ENCODE measurements at places on chromosomes 5 and 9.

GRCh38 chr5:169024421-169024820 is 276.5 kb downstream of the SLIT3 start:
- DNase-seq = no peak

DNA sequence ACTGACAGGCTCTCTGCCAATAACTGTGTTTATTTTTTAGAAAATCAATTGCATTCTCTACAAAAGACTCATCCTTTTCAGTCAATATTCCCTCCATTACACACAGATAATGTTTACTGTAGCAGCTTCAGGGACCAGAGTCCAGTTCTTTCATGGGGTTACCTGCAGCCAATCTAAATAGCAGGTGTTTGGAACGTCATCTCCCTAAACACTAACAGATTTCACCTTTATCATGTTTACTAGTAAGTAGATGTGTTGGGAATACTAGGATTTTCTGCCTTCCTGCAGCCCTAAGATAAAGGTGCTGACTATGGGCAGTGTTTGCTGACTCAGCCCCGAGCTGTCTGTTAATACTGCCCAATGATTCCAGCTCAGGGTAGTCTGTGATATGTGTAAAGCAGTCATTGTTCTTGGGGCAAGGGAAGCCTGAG is 447.0 kb downstream of the KIF4B start:
- DNase-seq = no peak

- no peak for DNase-seq
Observed at GRCh38 chr5:115751176-115751575, 65.3 kb downstream of the CDO1 start.

GRCh38 chr5:110841137-110841536 is 102.3 kb downstream of the SLC25A46 start:
- DNase-seq = no peak

- no peak for DNase-seq
Observed at GRCh38 chr5:75020016-75020656, 32.2 kb downstream of the GCNT4 start.

- DNase-seq = no peak
Observed at GRCh38 chr9:70761139-70761670, 346.7 kb upstream of the KLF9 start.

DNA sequence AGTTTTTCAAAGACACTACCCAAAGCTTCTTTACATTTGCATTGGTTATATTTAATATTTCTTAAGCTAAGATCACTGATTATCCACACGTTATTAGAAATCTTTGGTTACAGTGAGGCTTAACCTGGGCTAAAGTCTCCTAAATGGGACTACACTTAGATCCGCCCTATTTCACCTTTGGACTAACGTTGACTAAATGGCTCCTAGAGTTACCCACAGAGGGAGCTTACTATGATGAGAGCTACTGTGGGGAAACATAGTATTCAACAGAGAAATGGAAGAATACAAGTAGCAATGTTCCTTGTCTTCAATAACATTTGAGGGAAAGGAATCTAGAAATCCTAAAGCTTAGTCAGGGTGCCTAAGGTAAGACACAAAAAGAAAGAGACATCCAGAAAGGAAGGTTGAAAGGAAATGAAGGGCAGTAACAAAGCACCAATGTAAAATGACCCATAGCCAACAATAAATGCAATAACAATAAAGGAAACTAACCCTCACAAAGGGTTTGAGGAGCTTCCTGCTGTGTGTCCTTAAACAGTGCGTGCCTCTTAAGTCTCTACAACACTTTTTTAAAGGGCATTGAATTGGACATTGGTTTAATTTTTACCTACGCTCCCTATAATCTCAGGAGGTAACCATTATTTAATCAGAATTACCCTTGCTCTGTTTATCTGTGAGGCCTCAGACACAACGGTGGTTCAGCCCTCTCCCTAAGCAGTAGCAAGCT is 217.1 kb downstream of the PJA2 start:
- DNase-seq = no peak

- no peak for DNase-seq
Observed at GRCh38 chr9:19137282-19137681, 10.0 kb upstream of the PLIN2 start.

DNA sequence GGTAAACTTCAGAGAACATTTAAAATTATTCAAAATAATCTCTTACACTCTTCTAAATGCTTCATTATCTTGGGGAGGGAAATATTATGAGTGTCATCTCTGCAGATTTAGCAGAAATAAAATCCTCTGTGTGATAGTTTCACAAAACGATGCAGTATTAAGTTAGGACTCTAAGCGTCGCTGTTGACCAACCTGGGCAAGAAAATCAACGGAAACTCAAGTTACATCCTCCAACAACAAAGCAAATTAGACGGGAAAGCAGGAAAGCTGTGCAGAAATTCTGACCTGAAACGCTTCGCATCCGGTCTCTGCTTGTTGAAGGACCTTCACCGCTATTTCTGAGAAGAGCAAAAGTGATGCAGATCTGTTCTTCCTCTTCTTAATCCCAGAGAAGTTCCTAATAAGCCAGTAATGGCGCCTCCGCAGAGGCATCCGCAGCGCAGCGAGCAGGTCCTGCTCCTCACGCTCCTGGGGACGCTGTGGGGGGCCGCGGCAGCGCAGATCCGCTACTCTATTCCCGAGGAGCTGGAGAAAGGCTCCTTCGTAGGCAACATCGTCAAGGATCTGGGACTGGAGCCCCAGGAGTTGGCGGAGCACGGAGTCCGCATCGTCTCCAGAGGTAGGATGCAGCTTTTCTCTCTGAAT is at the start of gene PCDHGA6:
Gene PCDHGA6 (plus strand): TSS at position 219 of the 645 bp plus-strand sequence. CDS start 193 bp downstream, at position 412.
- DNase-seq = no peak

Measured in glutamatergic neuron (in vitro differentiated cells).